ENCODE measurements at places on chromosomes 5 and 9. TPM values are rescaled to one million over a fixed set of nuclear protein-coding genes. Genes with fewer than 3 reads are reported as not detected.

- no peak for DNase-seq
Measured at GRCh38 chr9:135228345-135228982, 141.0 kb downstream of the OLFM1 start.

- DNase-seq, result no peak
Measured at GRCh38 chr5:6757414-6757969, 44.3 kb downstream of the TENT4A start.

GRCh38 chr5:13558408-13558807, 386.1 kb downstream of the DNAH5 start:
- DNase-seq, result no peak

- DNase-seq, result no peak
Measured at GRCh38 chr9:82410306-82410705, 421.7 kb downstream of the SPATA31D1 start.

DNA sequence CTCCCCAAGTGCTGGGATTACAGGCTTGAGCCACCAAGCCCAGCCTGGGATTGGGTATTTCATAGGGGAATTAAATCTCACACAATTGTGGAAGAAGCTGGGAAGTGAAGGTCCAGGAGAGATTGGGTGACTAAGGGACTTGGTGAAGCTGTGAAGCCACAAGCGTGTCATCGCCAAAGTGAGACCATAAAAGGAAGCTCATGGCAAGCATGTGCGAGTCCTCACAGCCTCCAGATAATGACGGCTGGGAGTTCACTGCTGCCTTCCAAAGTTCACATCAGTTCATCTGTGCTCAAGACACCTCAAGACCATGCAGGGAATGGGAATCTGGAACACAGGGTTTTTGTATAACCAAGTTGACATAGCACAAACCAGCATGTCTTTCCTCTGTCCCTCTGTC, 210.6 kb downstream of the MARCHF11 start:
- no peak for DNase-seq

GRCh38 chr9:21443849-21444625, 3.8 kb downstream of the IFNA1 start:
- no peak for DNase-seq

DNA sequence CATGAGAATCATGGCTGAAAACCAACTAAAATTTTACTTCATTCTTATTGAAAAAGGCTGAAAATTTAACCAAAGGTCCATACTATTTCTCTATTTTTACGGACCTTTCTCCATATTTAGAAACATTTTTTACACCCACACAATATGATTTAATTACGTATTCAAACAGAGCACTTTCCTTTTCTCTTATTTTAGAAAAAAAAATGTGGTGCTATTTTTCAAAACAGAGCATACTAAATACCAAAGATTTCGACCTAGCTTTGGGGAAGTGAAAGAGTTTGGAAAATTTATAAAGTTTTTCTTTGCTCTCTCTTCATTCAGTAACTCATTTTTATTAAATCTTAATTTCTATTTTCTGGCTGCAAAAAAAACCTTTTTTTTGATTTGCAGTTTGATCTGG, 38.1 kb downstream of the RNF145 start:
- no peak for DNase-seq

- DNase-seq, result no peak
Measured at GRCh38 chr5:137372016-137372772, 126.9 kb downstream of the SPOCK1 start.

- no peak for DNase-seq
Measured at GRCh38 chr5:23583081-23583480, 75.7 kb downstream of the PRDM9 start.

- DNase-seq, result no peak
Measured at GRCh38 chr9:108339251-108339650, 516.5 kb downstream of the ACTL7B start.

GRCh38 chr9:33295571-33295970, 5.3 kb downstream of the NFX1 start:
- no peak for DNase-seq

DNA sequence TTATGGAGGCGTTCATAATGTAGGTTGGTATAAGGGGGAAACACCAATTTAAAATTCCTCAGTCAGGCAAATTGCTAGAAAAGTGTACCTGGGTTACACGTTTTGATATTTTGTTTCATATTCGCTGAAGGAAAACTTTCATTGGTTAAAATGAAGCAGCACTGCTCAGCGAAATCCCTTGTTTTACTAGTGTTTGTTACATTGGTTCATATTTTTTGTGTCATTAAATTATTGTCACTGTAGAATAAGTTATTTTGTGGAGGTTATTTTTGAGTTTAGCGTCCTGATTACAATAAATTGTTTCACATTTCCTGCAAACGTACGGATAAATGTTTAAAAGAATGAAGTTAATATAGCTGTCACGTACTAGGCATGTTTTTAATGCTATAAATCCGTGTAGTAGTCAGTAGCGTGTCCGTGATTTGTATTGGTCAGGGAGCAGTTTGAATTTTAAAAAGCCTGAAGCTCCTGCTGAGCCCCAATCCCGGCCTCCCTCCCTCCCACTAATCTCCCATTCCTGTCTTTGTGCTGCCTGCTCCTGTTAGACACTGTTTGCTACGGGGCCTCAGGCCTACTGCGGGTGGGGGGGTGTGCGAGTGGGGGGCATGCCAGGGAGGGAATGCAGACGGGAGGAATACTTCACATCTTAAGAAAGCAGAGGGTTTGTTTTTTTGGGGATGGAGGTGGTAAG, 2.0 kb downstream of the NIPBL start:
- DNase-seq, result peak; percentile 20

DNA sequence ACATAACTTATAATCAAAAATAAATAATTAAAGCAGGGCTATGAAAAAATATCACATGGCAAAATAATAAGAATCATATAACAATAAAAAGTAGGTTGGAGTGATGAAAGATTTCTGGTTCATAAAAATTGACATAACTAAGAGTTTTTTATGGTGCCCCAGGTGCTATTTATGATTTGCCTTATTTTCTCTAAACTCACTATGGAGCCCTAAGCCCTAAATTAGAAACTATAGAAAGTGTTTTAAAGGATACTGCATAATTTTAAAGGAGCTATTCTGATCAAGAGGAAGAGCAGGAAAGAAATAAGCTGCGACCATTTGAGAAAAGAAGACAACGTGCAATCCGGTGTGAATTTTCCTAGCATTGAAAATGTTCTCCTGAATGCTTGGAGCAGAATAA, 635.0 kb upstream of the DMAC1 start:
- DNase-seq, result no peak

DNA sequence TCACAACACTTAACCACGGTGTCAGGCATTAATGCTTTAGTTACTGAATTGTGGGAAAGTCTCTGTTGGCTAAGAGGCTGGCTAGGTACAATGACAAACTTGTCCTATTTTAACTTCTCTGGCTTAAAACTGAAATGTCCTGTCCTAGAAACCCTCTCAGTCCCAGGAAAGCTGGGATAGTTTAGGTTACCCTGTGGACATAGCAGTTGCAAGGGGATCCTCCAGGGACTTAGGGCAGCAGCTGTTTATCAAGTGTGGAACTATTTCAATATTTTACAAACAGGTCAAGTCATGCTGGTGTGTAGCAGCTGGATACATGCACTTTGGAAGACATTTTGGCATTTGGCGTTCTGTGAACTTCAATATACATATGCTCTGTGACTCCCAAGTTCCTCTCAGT, 95.0 kb upstream of the ARRDC3 start:
- DNase-seq, result no peak

GRCh38 chr9:122202111-122202510, 26.6 kb downstream of the LHX6 start:
- DNase-seq, result no peak

DNA sequence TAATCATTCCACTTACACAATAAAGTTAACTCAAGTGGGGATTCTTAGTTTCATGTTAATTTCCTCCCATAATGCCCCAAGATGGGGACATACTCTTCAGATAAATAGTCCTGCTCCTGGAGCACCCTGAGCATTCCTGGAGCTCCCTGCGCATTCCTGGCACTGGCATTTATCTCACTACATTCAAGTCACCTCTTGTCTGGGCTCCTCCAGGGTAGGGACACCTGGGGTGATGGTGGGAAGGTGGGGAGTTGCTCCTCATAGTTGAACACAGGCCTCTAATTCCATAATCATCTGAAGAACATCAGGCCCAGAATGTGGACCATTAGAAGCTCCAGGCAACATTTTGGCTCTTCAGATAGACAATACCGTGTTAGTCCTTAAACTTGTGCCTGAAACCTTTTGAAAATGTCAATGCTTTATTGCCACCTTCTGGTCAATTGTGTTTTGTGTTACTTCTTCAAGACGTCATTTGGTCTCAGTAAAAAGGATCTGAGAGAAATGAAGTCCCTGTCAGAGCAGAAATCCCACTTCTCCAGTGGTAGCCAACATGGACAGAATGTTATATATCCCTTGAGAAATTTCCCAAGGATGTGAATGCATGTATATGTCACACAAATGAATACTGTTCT, 14.2 kb upstream of the AGGF1 start:
- peak; percentile 18 for DNase-seq

- DNase-seq, result no peak
Measured at GRCh38 chr5:174172566-174172965, 127.1 kb downstream of the NSG2 start.

GRCh38 chr5:5886812-5887486, 464.5 kb downstream of the ICE1 start:
- peak; percentile 15 for DNase-seq

GRCh38 chr5:172426086-172426485, 28.2 kb downstream of the SH3PXD2B start:
- no peak for DNase-seq

DNA sequence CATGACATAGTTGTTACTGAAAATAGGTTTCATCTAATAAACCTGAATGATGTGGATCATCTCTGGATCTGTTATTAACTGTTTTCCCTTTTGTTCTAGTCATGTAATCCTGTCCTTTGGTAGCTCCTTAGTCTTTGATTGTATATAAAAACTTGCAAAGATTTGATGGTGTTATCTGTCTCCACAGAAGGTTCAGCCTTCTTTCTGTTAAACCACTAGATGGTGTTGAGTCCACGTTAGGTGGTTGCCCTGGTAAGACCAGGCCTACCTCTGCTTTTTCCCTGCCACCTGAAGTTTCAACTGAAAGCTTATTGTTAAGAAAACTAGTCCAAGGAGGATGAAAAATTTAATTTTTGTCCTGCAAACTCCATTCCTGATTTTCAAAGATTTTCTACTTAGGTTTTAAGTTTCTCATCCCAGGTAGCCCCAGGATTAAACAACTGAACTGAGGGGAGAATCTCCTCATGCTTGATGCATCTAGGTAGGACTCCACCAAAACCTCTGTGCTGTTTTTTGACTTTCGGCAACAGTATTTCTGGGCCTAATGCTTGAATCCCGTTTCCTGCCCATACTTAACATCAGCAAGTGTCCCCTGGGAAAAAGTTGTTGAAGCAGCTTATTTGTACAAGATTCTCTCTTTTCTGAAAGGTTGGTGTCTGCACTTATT, 68.5 kb downstream of the RICTOR start:
- DNase-seq, result no peak

- no peak for DNase-seq
Measured at GRCh38 chr9:129635099-129636065, 6.6 kb downstream of the ASB6 start.

DNA sequence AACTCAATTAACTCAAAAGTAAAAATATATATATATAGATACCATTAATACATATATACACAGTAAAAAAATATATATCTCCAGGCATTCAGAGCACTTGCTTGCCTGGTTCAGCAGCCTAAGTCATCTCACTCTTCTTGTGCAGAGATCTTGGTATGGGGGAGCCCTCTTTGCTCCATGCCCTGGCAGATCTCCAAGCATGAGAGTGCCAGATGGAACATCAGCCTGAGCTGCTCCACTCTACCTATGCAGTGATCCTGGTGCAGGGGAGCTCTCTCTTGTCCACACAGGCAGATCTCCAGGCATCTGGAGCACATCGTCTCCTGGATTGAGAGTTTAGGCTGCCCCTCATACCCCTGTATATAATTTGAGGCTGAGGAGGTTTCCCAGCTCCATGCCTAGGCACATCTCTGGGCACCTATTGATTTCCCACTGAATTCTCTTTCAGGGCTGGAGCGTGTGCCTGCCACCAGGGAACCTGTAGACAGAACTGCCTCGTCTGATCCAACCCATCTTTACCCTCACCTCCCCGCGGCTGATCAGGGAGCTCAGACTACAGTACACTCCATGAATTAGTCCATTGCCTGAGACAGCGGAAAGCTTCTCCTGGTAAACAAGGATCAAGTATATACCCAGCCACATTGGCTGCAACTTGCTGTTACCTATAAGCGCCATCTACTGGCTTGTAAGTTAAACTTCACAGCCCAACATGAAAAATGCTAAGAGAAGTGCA, 342.4 kb upstream of the GRIA1 start:
- DNase-seq, result no peak

WDR38 gene
- total RNA-seq, result not detected

DMGDH gene
- total RNA-seq, result 3.7 TPM

FAM153A gene
- total RNA-seq, result 2.4 TPM

TMEFF1 gene
- total RNA-seq, result 53.0 TPM

DBH gene
- total RNA-seq, result under 0.01 TPM

CCL27 gene
- total RNA-seq, result 0.41 TPM

ZFP2 gene
- total RNA-seq, result 8.2 TPM

AMBP gene
- 0.82 TPM for total RNA-seq

SPATA31D4 gene
- total RNA-seq, result not detected

FAM193B gene
- 26.1 TPM for total RNA-seq

ACOT12 gene
- total RNA-seq, result 1.6 TPM

PCDHGA10 gene
- total RNA-seq, result 9.8 TPM
